ENCODE measurements at places on chromosomes 4 and X.

DNA sequence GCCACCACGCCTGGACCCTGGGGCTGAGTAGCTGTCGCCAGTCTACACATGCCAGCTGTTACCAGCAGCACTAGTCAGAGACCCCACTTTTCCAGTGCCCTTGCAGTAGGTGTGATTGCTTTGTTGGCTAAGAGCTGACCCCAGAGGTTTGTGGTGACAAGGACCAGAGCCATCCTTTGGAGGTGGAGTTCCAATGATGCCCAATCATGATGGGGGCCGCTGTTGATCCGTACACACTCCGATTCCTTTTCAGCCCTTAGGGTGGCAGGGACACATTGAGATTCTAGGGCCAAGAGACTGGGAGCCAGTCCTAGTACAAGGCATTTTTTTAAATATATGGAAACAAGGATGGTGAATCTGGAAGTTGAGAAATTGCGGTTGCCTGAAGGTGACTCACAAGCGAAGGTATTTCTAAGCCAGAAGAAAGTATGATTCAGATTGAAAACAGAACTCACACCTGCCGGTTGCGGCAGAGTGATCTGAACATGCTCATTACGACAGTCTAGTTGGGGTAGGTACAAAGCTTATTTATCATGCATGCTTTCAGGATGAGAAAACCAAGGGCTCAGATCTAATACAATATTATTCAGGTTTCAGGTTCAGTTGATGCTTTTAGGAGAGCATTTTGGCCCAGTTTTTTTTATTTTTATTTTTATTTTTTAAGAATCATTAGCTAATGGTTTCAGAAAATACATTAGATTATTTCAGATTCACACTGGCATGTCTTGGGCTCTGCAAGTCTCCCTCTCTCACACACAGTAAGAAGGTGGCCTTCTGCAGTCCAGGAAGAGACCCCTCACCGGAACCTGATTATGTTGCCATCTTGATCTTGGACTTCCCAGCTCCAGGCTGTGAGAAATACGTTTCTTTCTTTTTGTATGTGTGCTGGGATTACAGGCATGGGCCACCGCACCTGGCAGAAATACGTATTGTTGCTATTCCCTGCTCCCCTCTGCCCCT is 43.4 kb downstream of the SHROOM2 start:
- DNase-seq = no peak

DNA sequence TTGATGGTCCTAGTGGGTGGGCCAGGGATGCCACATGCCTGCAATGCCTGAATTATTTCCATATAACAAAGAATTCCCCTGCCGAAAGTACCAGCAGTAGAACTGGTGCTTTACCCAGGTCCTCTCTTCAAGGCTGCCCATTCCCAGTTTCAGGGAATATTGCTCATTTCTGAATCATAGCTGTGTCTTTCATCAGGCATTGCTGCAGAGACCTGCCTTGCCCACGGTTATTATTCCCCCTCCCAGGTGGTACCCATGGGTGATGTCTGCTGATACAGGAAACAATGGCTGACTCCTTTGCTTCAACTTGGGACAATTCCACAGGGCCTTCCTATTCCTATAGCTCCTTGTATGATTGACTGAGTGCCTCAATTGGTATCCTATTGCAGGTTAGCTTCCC is 9.7 kb upstream of the IQCM start:
- DNase-seq = no peak

- no peak for DNase-seq
Measured at GRCh38 chrX:123336666-123337065, 152.6 kb downstream of the GRIA3 start.

DNA sequence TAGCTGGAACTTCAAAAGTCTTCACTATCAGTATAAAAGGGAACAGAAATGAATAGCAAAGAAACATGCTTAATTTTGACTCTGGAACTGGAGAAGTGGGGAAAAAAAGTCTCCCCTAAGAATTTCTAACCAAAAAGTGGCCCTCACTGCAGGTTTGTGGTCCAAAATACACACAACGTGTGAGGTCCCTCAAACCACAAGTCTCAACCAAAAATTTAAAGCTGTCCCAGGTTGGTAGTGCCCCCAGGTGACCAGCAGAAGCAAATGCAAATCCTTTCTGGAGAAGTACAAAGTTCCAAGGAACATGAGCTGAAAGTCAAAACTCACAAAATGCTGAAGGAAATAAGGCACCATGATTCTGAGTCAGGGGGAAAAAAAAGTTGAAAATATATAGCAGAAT is 23.6 kb upstream of the VAMP7 start:
- no peak for DNase-seq

All from NCI-H345 (cell line).